ENCODE measurements at places on chromosomes 4 and X.

DNA sequence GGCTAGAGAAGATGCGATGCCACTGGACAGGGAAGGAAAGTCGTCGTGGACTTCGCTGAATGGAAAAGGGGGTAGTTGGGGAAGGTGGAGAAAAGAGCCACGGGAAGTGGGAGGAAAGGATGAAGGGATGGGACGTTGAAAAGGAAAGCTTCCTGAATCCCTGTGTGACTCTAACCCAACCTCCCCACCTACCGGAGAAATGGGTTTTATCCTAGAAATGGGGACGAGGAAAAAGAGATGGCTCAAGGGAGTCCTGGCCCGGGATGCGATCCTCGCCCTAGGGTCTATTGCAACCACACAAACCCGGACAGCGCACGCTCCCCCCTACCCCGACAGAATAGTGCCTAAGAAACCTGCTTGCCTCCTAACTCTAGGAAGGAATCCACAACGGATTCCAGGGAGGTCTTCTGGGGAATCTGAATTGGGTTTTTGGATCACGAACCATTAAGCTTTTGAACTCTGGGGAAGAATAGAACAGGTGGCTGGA lies 738 bp upstream of the TSPAN5 start:
- DNase-seq, result no peak

DNA sequence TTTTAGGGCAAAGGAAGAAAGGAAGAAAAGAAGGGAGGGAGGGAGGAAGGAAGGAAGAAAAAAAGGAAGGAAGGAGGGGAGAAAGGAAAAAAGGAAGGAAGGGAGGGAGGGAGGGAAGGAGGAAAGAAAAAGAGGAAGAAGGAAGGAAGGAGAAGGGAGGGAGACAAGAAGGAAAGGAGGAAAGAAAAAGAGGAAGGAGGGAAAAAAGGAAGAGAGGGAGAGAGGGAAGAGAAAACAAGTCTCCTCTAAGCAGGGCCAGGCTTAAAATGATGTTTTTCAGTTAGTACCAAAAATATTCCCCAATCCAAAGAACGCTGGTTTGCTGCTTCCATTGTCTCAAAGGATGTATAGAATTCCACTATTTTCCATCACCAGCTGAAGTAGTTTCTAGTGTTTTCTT lies 2.0 kb downstream of the TIGD4 start:
- no peak for DNase-seq

DNA sequence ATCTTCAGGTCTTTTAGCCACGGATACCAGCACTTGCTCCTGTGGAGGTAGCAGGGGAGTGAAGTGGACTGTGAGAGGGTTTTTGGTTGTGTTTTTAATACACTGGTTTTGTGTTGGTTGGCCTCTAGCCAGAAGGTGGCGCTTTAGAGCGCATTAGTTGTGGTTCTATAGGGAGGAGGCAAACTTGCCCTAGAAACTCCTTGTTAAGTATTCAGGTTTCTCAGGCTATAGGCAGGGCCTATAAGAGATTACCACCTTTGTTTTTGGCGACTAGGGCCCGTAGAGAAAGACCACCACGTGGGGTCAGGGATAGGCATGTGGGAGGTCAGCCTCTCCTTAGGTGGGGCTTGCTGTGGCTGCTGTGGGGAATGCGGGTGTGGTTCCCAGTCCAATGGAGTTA lies 221.6 kb upstream of the SPANXN4 start:
- no peak for DNase-seq

GRCh38 chr4:78551420-78552351 lies at the start of gene ANXA3:
Gene ANXA3, plus strand, starts transcription at chr4:78551770. Its CDS starts 2,704 bp downstream, at chr4:78554474.
- no peak for DNase-seq

DNA sequence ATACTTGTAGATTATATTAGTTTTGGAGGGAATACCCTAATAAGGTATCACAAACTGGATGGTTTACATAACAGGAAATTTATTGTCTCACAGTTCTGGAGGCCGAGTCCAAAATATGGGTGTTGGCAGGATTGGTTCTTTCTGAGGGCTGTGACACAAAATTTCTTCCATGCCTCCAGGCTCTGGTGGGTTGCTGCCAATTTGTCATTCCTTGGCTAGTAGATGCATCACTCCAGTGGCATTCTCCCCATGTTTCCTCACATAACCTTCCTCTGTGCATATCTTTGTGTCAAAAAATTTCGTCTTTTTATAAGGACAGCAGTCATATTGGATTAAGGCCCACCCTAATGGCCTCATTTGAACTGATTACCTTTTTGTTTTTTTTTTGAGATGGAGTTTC lies 49.3 kb downstream of the APELA start:
- DNase-seq, result no peak

DNA sequence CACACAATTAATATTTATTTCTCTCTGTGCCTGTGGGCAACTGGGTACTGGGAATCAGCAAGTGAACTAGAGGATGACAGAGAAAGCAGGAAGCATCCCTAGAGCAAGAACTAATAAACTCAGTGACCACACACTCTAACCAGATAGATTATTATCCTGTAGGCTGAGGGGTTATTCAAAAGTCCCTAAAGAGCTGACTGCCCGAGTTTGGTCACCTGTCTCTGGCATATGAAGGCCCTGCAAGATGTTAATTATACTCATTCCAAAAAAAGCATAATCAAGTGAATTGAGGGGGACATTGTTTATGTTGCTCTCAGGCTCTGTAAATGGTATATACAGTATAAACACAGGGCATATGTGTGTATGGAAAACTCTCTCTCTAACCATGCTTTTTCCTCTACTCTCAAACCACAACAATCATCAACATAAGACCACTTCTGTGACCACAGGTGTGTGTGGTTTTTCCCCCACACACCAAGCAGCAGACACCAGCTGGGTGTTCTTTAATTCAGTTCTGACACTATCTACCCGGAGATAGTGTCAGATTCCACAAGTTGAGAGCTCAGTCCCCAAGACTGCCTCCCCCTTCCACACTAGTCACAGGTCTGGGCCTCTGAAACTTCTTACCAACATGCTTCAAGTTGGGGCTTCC lies 6.2 kb upstream of the HPSE start:
- DNase-seq, result no peak

GRCh38 chrX:7072856-7073255 lies 74.7 kb upstream of the STS start:
- DNase-seq, result no peak

- no peak for DNase-seq
These were observed 94.4 kb downstream of the ARHGAP10 start for GRCh38 chr4:147826288-147826646.

DNA sequence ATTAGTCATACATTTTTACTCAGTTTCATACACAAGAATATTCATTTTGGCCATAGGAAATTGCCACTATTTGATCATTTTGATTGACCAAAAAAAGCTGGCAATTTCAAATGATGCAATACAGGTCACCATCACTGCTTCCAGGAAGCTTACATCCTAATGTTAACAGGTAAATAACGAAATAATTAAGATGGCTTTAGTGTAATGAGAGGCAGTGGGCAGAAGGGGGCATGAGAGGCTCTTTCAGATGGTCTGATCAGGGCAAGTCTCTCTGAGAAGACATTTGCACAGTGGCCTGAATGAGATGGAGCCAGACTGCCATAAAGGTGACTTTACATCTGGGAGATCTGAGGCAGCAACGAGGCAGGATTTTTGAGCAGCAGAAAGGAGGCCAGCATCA lies 170.7 kb downstream of the SLIT2 start:
- no peak for DNase-seq

GRCh38 chr4:69951602-69952001 lies 13.9 kb downstream of the CSN2 start:
- DNase-seq, result no peak

DNA sequence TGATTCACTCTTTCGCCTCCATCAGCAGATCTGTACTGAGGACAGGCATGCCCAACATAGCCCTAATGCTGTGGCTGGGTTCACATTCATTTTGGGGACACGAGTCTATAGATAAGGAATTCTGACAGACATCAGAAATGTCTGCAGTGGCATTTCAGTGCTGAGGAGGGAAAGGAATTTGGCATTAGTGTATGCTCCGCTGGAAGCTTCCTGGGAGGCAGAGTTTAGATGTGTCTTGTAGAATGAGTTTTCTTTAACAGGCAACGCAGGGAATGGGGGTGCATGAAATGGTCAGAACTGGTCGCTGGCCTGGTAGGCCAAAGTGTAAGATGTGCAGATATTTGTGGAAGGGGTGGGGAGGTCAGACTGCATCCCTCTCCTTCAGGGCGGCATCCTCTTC lies 43.5 kb upstream of the ZNF518B start:
- no peak for DNase-seq

- no peak for DNase-seq
These were observed 36.5 kb downstream of the TBC1D9 start for GRCh38 chr4:140719686-140720085.

- no peak for DNase-seq
These were observed 88.6 kb downstream of the SLC9A7 start for GRCh38 chrX:46670316-46670715.

- DNase-seq, result no peak
These were observed 2.8 kb downstream of the VEGFC start for GRCh38 chr4:176789955-176790354.

GRCh38 chrX:292900-293897 lies 12.0 kb downstream of the PLCXD1 start:
- DNase-seq, result no peak

GRCh38 chr4:2194496-2194895 lies 47.4 kb downstream of the HAUS3 start:
- DNase-seq, result no peak

DNA sequence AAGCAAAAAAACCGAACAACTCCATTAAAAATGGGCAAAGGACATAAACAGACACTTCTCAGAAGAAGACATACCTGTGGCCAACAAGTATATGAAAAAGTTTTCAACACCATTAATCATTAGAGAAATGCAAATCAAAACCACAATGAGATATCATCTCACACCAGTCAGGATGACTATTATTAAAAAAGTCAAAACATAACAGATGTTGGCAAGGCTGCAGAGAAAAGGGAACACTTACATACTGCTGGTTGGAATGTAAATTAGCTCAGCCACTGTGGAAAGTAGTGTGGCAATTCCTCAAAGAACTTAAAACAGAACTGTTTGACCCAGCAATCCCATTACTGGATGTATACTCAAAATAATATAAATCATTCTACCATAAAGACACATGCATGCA lies 436.3 kb downstream of the KLHL13 start:
- DNase-seq, result no peak

DNA sequence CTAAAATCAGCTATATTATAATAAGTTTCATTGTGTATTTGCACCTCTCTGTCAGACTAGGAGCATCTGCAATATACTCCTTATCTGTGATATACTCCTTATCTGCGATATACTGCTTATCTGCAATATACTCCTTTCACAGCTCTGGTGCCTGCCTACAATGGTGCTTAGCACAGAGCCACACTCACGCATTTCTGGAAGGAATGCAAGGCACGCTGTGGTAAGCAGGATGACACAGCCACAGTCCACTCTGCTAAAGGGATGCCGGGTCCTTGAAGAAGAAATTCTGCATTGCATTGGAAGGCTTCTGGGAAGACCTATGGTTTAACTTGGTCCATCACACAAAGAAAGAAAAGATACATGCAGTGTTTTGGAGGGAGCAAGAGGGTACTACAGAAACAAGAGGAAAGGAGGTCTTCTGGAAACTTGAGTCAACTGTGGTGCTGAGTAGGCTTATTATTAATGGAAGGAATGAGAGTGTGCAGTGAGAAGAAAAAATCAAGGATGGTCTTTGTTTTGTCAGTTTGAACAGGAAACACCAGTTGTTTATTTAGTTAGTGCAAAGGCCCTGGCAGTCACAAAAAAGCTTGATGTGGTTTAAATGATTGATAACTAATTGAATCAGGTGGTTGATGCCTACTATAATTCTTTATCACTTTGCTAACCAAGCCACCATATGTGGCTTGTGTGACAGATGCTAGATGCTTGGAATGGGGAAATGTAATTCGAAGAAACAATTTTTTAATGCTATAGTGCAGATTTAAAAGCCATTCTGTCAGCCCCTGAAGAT lies 342.3 kb downstream of the GRXCR1 start:
- no peak for DNase-seq

GRCh38 chrX:47576021-47576898 lies 6.0 kb upstream of the TIMP1 start:
- no peak for DNase-seq

DNA sequence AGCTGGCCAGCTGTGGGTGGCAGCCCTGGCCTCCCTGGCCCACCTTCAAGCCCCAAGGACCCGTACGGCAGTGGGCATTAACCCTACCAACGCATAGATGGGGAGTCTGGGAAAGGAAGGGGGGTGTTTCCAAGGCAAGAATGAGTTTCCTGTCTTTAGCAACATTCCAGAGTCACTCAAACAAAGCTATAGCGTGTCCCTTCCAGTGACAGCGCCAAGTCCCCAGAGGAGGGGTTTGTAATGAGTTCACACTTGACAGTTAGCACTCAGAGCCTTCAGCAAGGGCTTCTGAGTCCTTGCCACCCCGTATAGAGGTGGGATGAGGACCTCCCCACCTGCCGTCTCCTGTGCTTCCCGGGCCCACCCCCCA lies 1.8 kb downstream of the BGN start:
- DNase-seq, result no peak

DNA sequence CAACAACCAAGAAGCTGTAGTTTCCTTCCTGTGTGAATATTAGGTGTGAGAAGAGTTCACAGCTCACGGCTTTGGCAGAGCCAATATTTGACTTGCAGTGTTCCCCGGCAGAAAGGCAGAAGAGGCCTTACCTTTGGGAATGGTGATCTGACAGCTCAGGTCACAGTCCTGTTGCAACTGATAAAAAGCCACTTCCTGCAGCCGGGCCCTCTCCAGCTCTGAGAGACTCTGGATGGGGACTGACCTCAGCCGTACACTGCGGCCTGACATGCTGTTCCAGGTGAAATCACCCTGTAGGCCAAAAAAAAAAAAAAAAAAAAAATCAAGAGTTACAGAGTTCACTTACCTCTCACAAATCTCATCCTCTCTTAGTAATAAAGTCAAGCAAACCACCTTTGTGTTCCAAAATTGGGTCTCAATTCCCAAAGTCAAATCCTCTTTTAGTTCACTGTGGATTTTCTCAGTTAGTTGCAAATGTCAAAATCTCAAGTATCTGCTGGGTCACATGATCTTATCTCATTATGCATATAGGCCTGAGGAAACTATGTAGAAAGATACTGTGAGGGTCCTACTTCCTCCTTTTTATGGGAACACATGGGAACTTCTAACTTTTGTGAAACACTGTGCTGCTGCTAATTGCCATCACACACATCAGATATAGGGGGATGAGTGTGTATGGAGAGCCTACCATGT lies 38.6 kb upstream of the AMELX start:
- DNase-seq, result no peak

DNA sequence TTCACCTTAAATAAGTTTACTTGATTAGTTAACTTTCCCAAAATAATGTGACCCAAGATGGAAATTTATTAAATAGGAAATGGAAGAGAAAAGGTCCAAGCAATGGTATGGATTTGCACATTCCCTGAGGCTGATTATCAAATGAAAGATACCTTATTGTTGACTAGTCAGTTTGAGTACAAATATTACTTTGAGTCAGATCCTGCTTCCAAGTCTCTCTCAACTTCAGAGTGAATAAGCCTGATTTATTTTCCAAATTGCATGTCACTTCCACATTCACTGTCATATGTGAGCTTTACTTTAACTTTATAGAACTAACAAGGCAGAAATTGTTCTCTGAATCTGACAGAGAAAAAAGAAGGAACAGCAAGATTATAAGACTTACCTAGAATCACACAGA lies 520.8 kb downstream of the RAB28 start:
- DNase-seq, result no peak
